Stimulated activated CD8-positive, alpha-beta memory T cell treated with anti-CD3 and anti-CD28 coated beads, Interleukin-7, amount 100 ng/mL, for 1 hour (primary cell): ENCODE measurements at places on chromosomes 4 and X.

DNA sequence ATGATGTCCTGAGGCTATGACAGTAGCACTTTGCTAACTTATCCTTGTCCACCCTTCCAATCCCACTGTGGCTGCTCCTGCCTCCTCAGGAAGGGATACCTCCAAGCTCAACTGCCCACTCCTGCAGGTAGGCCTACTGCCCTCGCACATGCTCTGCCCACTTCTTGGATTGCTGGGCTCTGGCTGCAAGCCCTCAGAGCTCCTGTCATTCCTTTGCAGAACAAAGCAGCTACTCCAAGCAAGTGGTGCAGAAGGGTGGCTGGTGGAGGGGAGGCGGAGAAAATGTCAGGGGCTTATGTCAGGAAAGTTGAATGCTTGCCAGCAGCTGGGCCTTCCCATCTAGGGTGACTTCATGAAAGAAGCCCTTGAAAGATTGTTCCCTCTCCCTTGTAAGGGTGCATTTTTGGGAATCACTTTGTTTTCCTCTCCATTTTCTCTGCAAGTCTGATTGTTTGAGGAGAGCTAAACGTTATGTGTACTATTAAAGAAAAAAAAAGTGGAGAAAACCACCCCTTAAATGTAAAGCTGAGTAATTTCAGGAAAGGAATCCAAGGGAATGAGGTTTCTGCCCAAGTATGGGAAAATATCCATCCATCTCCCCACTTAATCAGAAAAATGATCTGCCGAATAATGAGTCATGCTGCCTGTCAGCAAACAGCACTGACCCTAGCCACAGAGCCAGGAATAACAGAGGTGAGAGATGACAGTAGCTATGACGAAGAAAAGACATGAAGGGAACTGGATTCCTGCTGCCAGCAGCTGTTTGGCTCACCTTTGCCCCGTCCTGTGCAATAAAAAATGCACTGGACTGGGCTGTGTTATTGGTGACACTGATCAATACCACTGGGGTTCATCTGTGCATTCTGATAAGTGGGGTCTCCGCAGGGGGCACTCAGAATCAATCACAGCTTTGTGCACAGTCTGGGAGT lies 102.0 kb downstream of the RTL5 start:
- DNase-seq = no peak

- DNase-seq = no peak
Observed at GRCh38 chr4:139594591-139595185, 38.7 kb upstream of the SETD7 start.

- no peak for DNase-seq
Observed at GRCh38 chr4:26420913-26421312, 69.4 kb downstream of the CCKAR start.

GRCh38 chr4:148881860-148882643 lies 439.8 kb upstream of the NR3C2 start:
- DNase-seq = no peak

GRCh38 chrX:153400146-153401132 lies 711 bp downstream of the PNMA6E start:
- no peak for DNase-seq
